ENCODE measurements at places on chromosomes 3 and 15.

DNA sequence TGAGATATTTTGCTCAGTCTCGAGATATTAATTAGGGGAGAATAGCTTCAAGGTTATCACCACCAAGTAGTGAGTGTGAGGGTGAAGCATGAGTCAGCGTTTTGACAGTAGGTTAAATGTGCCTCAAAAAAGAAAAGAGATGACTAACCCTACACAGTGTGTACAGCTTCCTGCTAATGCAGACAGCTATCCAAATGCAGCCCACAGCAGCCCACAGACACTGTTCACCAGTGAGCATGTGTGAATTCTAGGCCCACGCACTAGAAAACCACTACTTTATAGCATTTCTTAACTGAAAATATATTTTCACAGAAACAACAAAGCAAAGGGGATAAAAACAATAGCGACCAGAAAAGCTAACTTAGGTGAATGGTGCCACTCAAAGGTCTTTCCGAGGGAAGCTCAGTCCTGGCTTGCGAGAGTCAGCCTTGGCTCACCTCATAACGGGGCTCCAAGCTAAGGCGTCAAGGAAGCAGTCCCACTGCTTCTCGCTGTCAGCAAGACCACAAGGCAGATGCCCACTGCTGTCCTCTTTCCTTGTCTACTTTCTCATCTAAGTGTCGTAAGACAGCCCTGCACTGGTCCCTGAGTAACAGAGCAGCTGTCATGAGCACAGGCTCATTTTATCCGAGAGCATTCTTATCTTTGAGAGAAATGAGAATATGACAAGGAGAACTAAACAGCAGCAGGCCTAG is 47.6 kb downstream of the TXNRD3 start:
- no peak for DNase-seq

GRCh38 chr3:30453360-30454039 is 152.9 kb upstream of the TGFBR2 start:
- no peak for DNase-seq

DNA sequence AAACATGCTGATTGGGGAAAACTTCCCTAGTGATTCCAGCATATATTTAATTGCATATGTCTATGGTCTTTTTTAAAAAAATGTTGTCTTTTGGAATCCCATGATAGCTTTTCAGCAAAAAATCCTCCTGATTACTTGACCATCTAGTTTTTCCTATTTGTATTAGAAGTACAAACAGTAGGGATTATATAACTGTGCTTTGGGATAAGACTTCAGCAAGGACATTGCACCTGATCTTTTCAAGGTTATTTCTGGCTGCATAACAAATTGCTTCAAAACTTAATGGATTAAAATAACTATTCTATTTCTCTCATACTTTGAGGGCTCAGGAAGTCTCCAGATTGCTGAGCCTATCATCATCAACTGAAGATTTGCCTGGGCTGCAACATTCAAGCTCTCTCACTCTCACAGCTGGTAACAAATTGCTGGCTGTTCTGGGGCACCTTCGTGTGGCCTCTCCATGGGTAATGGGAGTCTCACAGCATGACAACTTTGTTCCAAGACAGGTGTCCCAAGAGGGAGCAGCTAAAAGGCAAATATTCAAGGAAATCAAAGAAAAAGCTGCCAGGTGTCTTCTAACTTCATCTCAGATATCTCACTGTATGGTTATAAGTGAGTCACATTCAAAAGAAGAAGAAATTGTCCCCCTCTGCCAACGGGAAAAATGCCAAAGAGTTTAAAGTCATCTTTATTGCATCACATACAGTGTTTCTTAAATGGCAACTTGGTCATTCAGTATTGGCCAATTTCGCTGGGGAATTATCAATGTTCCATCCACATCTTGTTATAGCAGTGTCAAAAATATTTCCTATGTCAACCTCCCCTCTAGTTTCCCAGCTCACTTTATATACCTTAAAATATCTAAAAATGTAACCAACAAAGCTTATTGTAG is 644.5 kb upstream of the GRM7 start:
- no peak for DNase-seq

GRCh38 chr15:26887926-26888666 is 21.2 kb downstream of the GABRA5 start:
- no peak for DNase-seq

DNA sequence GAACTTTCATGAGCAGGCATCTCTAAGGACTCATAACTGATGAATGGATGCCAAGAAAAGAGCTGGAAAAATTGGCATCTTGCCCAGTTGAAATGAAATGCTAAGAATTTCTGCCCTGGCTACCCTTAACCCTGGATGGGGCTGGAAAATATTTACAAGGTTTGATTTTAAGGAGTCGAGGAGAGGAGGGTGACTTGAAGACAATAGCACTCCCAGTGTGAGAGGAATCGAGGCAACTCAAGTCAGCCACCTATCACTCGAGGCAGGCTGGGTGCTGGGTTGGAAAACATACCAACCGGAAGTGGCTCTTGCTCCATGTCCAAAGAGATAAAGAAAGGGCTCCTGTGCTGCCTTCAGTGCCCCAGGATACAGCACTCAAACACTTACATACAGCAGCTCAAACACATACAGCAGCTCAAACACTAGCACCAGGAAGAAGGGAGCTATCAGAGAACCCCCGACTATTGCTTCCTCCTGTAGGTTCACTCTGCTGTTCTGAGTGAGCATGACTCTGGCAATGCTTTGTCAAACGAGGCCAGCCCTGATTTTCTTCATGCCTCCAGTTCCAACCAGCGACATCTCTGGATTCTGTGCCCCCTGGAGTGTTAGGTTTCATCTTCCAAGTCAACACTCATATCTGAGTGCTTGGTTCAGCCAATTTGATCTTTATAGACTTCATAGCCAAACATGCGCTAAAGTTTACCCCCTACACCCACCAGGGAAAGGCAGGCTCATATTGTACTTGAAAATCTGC is 4.9 kb downstream of the PRICKLE2 start:
- no peak for DNase-seq

DNA sequence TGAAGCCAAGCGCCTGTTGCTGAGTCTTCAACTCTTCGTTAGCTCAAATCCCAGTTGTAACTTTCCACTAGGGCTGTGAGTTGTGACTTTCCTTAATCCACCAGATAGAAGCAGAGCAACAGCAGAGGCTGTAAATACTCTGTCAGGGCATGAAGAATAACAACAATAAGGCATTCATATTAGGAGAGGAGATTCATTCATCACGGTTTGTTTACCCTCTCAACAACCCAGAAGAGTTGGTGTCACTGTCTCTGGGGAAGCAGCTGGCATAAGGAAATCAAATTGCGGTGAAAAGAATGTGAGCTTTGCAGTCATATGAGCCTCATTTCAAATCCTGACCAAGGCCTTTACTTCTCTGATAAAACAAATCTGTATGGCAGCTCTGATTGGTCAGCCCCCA is 184.8 kb downstream of the SHQ1 start:
- no peak for DNase-seq

DNA sequence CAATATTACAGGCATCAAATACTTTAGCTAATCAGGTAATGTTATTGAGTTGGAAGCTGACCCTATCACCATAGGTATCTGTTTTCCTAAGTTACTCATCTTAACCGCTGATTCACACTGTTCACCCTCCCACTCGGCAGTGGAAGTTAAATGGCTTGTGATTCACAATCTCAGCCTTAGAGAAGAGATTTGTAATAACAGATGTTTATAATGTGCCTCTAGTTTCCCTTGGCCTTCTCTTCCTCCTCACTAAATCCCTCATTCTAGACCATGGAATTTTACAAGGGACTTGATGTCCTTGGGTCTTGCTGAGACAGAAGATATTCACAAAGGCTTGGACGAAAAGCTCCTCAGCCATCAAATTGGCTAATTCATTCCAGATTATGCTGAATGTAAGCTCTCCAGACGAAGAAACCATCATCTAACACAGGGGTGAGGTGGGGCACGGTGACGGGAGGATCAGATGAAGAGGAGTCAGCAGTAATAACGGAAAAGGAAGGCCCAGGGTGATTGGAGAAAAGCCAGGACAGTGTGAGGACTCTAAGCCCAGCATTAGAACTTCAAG is 931.7 kb downstream of the MCTP2 start:
- DNase-seq, result no peak

- DNase-seq, result no peak
Observed at GRCh38 chr3:196311-197148, at the start of gene CHL1. Gene CHL1 (plus strand): TSS chr3:196763. CDS start chr3:319777, 123,014 bp downstream.

GRCh38 chr15:68192117-68192516 is 13.0 kb downstream of the CALML4 start:
- DNase-seq, result no peak

DNA sequence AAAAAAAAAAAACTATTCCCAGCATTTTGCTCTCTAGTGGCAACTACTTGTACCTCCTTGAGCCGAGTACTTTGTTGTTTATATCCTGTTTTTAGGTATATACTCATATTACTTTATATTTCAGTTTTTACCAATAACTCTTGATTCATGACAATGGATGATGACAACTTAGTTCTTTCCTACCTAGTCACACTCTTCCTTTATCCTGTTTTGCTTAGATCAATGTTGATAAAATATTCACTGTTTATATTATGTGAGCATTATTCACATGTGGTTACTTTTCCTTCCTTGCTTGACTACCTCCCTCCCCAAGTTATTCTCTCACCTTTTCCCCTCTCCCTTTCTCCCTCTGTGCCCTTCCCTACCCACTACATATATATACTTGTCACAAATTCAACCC is 53.7 kb downstream of the NKIRAS1 start:
- no peak for DNase-seq

DNA sequence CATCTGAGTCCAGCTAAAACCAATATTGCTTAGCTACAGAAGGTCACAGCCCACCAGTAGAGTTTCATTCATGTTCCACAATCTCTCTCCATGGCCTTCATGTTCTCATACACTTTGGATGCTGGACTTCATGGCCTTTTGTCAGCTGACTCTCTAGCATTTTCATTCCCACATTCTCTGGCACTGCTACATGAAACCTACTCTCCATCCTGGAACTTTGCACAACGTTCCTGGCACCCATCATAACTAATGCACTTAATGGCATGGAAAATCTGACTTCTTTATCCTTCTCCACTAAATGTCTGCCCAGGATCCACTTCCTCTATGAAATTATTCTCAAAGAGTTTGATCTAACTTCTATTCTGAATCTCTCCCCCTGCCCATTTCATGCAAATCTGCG is 56.9 kb downstream of the SLC9A9 start:
- DNase-seq, result no peak

DNA sequence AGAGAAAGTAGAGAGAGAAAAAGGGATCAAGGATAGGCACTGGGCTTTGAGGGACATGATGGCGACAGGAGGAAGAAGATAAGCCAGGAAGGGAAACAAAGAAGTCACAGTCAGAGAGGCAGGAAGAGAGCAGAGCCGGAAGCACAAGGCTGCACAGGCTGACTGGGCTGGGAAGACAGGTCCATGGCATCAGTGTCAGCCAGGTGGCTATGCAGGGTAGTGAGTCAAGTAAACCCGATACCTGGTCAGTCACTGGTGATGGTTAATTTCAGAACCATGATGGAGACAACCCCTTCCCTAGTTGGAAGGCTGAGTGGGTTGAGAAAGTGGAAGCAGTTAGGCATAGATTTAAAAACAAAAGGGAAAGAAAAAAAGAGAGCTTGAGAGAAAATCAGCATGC is 203.8 kb downstream of the EPHB1 start:
- DNase-seq, result no peak

GRCh38 chr3:8201886-8202285 is 299.7 kb upstream of the LMCD1 start:
- no peak for DNase-seq

DNA sequence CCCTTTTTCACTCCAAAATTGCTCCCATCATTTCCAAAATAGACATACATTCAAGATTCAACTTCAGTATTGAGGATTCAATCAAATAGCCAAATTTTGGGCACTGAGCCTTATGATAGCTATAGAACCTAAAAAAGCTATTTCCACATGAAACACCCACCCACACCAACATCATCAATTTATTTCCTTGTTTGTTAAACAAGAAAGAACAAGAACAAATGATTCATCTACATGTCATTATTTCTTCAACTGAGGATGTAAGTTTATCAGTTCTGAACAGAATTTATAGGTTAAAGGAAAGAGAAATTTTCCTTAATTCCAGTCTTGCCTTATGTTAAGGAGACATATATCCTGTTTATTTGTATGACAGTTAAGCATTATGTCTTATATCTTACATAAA is 32.2 kb downstream of the DPPA2 start:
- no peak for DNase-seq

DNA sequence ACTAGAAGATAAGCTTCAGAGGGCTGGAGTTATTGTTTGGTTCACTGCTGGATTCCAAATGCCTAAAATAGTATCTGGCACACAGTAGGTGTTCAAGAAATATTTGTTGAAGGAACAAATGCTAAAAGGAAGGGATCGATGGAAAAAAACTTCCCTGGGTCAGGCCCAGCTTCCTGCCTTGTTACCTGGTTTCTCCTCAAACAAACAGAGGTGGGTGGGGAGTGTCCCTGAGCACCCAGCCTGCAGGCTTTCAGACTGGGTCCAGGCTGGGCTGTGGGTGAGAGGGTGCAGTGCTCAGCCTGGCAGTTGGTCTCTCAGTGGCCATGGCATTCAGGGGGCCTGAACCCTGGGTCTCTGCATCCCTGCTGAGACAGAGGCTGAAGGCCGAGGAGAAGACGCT is 14.4 kb upstream of the STRA6 start:
- no peak for DNase-seq

GRCh38 chr15:80803580-80804525 is 24.7 kb downstream of the CEMIP start:
- no peak for DNase-seq

Data from cortex of kidney (tissue), 1 donor.